ENCODE measurements at places on chromosomes 16 and 17. TPM values are rescaled to one million over a fixed set of nuclear protein-coding genes. Genes with fewer than 3 reads are reported as not detected.

The CTRB2 gene
- total RNA-seq, result not detected

The BIRC5 gene
- total RNA-seq, result 50.1 TPM

DNA sequence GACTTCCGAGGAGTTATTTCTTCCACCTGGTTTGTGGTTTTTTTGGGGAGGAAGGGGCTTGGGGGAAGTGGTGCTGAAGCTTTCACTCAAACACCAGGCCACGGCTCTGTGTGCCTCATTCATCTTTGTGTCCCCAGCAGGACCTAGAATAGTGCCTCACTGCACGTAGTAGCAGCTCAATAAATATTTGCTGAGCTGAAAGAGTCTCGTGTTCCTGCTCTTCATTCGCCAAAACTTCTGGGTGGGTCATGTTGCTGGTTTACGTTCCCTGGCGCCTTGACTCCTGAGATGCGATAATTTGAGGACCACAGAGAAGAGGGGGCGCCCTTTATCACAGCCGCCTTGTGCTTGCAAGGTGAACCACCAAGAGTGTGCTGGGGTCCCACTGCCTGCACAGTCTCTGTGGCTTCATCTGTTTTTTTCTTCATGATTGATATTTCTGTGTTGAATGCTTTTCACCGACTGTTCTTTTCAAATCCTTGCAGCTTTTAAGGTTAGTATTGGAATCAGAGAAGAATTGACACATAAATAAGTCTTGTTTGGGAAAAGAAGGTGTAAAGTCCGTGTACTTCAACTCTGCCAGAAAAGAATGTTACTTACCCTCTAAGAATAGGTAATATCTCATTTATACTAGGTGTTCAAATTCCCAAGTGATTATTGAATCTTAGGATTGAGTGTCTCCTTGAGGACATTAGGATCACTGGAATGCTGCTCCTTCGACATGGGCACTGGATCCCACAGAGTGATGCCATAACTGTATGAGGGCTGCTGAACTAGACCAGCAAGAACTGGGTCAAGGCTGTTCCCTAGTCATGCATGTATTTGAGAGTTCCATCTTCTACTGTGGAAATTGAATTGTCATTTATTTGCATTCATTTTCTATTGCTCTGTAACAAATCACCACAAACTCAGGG is 92.7 kb upstream of the CLEC18A start:
- DNase-seq, result no peak

The KCNJ16 gene
- not detected for total RNA-seq

The NLRC5 gene
- total RNA-seq, result 67.6 TPM

- no peak for DNase-seq
Observed at GRCh38 chr16:82345318-82345717, 175.3 kb upstream of the MPHOSPH6 start.

GRCh38 chr17:76972046-76972641 is 103.9 kb downstream of the MGAT5B start:
- no peak for DNase-seq

DNA sequence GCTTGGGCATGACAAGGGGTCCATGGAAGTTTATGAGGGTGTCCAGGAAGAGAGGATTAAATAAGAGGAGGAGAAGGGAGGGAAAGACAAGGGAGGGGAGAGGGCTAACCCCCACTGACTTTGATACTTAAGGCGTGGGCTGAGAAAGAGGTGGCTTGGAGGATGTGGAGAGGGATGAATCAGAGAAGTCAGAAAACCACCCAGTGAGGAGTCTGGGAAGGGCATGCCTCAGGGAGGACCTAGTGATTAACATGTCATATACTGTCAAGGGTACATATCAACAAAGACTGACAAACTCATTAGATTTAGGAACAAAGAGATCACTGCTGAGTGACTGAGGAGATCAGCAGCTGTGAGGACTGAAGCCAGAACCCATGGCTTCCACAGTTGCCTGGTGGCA is 145.4 kb downstream of the IRX5 start:
- DNase-seq, result no peak
